ENCODE measurements at places on chromosomes 6 and 20.

DNA sequence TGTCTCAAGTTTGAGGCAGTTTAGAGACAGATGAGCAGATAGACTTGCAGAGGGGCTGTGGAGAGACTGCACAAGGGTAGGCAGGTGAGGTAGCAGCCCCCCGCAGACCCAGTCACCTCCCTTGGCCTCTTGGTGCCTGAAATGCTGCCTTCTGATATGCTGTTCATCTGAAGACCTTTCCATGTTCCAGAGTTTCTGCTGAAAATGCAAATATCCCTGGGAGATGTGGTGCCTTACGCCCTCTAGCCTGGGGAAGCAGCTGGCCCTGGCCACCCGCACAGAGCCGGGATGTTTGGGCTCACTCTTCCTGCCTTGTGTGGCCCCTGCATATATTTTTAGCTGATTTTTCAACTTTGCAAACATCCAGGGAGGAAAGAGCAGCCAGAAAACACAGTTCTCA is 51.4 kb downstream of the TMEM242 start:
- no peak for DNase-seq

DNA sequence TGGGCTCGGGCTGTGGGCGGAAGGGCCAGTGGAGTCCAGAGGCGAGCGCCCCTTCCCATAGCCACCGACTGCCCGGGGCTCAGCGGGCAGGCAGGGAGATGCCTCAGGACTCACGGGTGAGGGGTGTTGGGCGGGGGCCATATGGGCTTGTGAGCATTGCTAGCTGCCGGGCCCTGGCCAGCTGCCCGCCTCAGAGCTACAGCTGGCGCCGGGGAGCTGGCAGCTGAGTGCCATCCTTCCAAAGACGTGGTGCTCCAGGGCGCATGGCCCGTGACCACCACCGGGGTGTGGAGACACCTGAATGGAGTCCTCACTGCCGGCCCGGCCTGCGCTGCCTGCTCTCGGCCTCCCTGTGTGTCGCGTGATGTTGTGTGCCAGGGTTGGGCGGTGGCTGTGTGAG is 10.6 kb upstream of the RBBP8NL start:
- no peak for DNase-seq

- peak; percentile 9 for DNase-seq
Observed at GRCh38 chr6:110492584-110492983, 16.2 kb upstream of the SLC22A16 start.

GRCh38 chr6:146741609-146742008 is 142.8 kb downstream of the ADGB start:
- peak; percentile 0 for DNase-seq

DNA sequence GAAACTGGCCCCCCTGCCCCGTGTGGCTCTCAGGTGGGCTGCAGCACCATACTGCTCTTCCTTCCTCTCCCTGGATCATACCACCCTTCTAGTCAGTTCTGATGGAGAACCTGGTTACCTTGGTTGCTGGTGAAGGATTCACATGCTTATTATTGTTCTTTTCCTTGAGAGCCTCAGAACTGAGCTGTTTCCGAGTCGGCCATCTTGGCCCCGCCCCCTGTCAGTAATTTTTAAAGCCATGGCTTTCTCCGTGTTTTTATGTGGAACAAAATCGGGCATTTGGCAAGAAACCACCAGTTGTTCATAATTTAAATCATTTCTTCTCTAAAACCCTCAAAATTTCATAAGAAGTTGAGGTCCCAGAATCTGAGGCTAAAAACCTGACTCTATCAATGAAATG is 493.8 kb downstream of the NKAIN2 start:
- no peak for DNase-seq

GRCh38 chr20:63124092-63124781 is 91.7 kb downstream of the YTHDF1 start:
- DNase-seq, result no peak

DNA sequence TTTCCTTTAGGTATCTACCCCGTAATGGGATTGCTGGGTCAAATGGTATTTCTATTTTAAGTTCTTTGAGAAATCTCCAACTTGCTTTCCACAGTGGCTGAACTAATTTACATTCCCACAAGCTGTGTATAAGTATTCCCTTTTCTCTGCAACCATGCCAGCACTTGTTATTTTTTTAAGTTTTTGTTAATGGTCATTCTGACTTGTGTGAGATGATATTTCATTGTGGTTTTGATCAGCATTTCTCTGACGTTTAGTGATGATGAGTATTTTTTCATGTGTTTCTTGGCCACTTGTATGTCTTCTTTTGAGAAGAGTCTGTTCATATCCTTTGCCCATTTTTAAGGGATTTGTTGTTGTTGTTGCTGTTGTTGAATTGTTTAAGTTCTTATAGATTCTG is 871.1 kb downstream of the KIF16B start:
- DNase-seq, result peak; percentile 32

DNA sequence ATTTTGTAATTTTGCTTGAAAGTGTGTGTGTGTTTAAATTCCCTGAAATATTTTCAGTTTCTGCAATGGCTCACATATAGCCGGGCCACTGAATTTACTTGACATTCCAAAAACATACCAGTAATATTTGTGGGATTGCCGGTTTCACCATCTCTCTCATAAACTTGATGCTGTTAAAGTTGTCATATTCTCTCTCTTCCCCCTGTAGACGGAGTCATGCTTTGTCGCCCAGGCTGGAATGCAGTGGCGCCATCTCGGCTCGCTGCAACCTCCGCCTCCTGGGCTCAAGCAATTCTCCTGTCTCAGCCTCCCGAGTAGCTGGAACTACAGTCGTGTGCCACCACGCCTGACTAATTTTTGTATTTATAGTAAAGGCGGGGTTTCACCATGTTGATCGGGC is 122.1 kb downstream of the TIAM2 start:
- peak; percentile 95 for DNase-seq

- DNase-seq, result peak; percentile 88
Observed at GRCh38 chr6:82072751-82073150, 174.8 kb downstream of the IBTK start.

DNA sequence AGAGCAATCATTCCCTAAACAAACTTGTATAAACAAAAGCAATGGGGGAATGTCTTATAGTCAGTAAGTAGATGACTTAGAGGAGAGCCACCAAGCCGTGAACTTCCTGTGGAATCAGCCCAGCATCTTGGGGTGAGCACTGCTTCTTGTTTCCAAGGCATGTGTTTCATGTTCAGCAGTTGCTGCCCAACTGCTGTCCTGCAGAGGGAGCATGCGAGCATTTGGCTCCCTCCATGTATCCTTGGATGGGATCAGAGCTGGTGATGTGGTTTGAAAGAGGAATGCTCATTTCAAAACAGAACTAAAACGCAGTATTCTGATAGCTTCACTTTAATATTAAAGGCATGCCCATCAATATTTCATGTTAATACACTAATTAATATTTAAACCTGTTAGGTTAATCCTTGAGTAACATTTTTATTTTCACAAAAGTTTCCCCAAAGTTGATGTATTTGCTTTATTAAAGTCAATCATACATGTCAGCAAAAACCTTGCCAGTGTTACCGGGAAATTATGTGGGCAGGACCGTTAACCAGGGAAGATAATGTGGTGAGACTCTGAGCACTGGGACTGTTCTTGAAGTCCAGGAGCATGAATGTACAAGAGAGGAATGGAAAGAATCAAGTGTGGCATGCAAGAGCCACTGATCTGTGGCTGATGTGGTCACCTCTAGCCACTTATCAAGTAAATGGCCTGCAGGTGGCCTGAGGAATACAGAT is 172.1 kb upstream of the GGTLC1 start:
- peak; percentile 65 for DNase-seq

Data from fibroblast of skin of abdomen (primary cell).